Activated CD8-positive, alpha-beta memory T cell treated with anti-CD3 and anti-CD28 coated beads, Interleukin-2, amount 50 U/mL, for 4 hours (primary cell): ENCODE measurements at places on chromosomes 16 and 17.

DNA sequence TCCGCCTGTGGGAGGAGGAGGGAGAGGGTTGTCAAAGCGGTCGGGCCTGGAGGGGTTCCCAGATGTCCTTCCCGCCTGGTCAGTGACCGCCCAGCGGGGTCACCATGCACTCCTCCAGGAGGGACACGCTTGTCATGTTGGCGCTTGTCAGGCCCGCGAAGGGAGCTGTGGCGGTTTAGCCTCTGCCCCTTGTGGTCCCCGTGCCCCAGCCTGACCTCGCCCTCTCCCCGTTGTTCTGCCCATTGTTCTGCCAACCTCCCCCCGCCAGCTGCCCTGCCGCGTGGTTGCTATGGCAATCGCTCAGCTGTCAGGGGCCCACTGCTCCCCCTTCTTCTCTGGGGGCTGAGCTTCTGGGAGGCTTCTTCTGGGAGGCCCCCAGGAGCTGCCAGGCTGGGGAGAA lies 146.4 kb upstream of the CIBAR2 start:
- DNase-seq = no peak

- no peak for DNase-seq
These were observed 2333.3 kb downstream of the TP53TG3F start for GRCh38 chr16:35792516-35793285.

GRCh38 chr16:21162661-21163151 lies 4.2 kb downstream of the LDAF1 start:
- DNase-seq = no peak

DNA sequence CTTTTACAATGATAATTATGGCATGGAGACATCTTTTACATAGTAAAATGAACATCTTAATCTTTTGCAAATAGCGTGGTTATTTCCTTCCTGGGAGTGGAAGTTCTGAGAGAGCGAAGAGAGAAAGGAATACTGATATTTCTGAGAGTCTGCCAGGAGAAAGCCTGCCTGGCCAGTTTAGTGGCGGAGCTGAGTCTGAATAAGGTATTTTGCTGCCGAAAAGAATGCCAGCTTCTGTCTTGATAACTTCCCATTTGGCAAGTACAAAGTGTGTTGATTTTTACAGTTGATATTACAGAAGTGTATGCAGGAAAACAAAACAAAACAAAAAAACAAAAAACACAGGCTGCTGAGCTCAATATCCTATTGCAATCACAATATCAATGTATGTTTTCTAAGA lies 55.9 kb downstream of the KCNJ2 start:
- no peak for DNase-seq

DNA sequence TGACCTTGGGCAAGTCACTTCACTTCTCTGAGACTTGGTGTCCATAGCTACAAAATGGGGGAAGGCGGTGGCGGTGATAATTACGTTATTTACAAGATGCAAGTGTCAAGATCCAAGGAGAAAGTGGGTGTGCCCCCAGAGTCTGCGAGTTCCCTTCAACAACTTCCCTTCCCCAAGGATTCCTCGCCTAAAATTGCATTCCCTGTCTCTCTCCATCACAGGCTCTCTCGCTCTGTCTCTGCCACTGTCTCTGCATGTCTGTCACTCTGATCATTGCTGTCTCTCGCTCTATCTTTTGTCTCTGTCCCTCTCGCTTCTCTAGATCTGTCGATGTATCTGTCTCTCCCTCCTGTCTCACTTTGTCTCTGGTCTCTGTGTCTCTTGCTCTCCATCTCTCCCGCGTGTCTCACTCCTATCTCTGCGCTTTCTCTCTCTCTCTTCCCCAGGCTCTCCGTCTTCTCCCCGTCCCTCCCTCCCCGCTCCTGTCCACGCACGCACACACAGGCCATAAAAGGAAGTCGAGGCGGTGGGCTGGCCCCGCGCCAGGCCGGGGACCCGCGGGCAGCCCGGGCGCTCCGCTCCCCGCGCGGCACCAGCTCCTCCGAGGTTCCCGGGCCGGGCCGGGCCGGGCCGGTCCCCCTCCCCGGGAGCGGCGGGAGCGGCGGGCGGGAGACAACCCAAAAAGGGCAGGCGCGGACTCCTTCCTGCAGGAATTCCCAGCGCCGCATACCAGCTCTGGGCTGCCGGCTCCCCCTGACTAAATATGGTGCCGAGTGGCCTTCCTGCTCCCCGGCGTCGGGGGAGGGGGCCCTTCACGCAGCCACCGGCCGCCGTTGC lies 1.1 kb upstream of the MYH11 start:
- no peak for DNase-seq

DNA sequence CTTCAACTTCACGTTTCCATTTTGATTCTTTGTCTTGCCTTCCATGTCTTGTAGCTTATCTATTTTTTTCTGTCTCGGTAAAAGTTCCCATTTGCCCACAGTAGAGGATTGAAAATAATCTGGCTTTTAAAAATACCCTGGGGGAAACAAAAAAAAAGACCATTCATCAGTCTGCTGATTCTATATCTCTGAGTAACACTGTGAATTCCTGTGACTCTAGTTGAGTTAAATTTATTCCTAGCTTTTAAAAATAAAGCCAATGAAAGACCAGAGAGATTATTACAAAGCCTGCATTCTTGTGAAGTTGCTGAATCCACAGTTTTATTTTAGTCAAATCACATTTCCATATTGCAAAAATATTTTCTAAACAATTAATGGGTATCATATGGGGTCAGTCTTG lies 532.3 kb downstream of the CDH13 start:
- no peak for DNase-seq

DNA sequence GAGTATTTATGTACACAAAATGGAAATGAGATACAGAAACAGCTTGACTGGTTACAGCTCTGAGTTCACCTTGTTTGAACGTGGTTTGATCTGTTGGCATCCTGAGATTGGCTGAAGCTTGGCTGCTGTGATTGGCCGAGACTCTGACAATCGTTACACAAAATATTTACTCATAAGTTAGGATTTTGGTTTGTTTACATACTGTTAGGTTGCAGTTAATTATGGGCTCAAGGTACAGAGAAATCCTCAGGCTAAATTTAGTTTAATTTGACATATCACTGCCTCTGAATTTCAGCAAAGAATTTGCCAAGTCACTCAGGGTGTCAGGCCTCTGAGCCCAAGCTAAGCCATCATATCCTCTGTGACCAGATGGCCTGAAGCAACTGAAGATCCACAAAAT lies 227.3 kb downstream of the COPRS start:
- DNase-seq = no peak

DNA sequence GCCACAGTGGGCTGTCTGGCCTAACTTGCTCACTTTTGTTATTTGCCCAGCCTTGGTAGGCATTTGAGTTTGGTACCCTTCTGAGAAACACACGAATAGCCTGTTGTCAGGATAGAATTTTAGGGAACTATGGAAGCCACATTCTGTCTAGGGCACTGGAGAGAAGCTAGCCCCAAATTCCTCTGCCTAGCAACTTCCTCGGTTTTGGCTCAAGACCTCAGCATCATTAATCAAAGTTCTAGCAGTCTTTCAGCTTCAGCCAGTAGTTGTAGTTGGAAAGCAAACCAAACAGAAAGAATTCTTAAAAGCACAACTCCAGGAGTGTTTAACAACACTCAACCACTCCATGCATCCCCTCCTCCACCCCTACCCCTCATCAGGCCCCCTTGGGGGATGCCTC lies 572.1 kb upstream of the PSMD7 start:
- DNase-seq = no peak

DNA sequence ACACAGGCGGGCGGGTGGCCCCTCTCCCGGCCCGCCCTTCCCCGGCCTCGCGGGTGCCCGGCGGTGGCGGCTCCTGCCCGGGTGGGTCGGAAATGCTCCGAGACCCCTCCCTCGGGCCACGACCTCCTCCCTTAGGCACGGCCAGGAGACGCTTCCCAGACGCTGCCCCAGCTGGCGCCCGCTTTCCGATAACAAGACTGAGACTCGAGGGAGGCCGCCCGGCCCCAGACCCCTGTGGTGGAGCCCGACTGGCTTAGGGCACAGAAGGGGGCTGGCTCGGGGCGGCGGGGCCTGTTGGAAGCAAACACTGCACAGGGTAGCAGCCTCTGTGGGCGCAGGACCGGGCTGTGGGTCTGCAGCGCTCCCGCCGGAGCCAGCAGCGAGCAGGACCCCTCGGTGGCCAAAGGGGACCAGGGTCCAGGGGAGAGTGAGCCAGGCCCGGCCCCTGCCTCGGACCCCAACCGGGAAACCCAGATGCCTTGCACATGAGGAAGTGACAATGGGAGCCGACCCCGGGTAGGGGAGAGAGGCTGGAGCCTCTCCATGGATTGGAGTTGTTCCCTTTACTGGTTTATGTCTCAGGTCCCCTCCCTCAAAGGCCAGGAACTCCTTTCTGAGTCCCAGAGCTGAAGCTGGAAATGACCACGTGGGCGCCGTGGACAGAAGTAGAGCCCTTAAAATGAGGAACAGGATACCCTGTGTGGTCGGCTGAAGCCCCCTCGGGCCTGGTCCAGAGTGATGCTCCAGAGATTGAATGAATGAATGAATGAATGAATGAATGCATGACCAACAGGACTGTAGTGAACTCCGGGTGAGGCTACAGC lies 19.8 kb upstream of the ADCY7 start:
- DNase-seq = no peak
